ENCODE measurements at places on chromosomes 1 and 21. TPM values are rescaled to one million over a fixed set of nuclear protein-coding genes. Genes with fewer than 3 reads are reported as not detected.

NPPB gene
- not detected for total RNA-seq

KLHDC9 gene
- total RNA-seq: 7.4 TPM

CLDN14 gene
- total RNA-seq: not detected

ELF3 gene
- total RNA-seq: 0.17 TPM

GRCh38 chr1:160374306-160375110 lies 7.6 kb downstream of the NHLH1 start:
- peaks cover 6% of the 10 kb centered on the region for H3K4me1 ChIP-seq
- H3K4me3 ChIP-seq: peak overlapping the region; percentile 27
- peaks cover 6% of the 10 kb centered on the region for H3K27me3 ChIP-seq
- no peak overlapping the region for H3K27ac ChIP-seq

- H3K27ac ChIP-seq: no peak overlapping the region
- peaks cover 21% of the 10 kb centered on the region for H3K4me1 ChIP-seq
- H3K27me3 ChIP-seq: no peaks in the 10 kb centered on the region
- no peaks in the 10 kb centered on the region for H3K36me3 ChIP-seq
- H3K4me3 ChIP-seq: no peak overlapping the region
- no peak for DNase-seq
Measured at GRCh38 chr1:183675381-183675780, 22.3 kb upstream of the APOBEC4 start.

DNA sequence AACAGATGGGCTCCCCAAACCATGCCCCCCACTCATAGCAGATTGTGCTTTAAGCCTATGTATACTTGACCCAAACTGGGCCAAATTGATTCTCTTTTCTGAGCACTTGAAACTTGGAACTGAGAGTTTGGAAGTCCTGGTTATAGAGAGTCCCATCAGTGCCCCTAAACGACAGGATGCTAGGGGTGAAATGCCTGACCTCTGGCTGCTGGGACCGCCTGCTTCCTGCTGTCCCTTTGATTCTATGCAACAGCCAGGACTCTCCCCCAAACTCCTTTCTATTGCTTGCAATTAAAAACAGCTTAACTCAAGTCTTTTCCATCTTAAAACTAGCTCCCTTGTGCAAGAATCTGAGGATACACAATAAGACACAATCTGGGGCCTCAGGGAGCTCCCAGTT lies 4.7 kb downstream of the C1orf210 start:
- H3K27me3 ChIP-seq: no peaks in the 10 kb centered on the region
- no peaks in the 10 kb centered on the region for H3K4me1 ChIP-seq
- no peak overlapping the region for H3K27ac ChIP-seq
- no peak overlapping the region for H3K4me3 ChIP-seq
- no peak for DNase-seq

NEK2 gene
- total RNA-seq: not detected

GRCh38 chr1:206905295-206906164 lies 8.3 kb downstream of the IL24 start:
- H3K27ac ChIP-seq: no peak overlapping the region
- H3K36me3 ChIP-seq: no peaks in the 10 kb centered on the region
- no peak overlapping the region for H3K4me3 ChIP-seq
- H3K4me1 ChIP-seq: peaks cover 21% of the 10 kb centered on the region
- no peaks in the 10 kb centered on the region for H3K27me3 ChIP-seq
- DNase-seq: no peak

DNA sequence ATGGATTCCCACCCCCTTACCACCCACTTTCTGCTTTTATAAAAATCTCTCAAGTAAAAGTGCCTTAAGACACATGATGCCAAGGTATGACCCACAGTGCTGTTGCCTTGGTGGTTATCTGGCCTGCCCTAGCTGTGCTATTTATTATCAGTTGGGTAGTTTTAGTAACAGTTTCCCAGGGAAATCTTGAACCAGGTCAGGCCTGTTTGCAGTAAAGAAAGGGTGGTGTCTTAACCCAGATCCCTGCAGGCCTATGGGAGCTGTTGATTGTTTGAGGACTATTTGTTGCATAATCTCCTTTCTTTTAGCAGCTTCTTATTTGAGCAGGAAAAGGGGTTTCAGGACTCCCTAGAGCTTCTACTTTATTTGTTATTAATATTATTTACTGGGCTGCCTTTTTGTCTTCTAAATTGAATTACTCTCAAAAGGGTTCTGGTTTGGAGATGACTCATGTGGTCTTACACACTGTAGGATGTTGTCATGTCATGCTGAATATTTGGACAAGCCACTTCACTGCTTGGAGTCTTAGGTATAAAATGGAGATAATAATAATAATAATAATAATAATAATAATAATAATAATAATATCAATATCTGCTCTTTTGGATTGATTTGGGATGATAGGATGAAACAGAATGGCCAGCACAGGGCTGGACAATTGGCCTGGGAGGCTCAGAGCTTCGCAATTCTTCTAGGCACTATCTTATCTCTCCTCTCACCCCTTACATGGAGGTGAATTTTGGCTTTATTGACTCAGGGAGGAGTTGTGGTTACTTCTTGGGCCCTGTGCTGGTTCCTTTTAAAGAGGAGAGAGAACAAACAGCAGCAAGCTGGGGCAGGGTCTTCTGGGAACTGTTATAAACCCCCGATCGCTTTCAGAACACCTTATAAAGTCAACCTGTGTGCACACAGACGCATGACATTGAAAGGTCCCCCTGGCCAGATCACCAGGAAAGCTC lies 252.1 kb downstream of the PRDM2 start:
- H3K27ac ChIP-seq: no peak overlapping the region
- no peaks in the 10 kb centered on the region for H3K27me3 ChIP-seq
- H3K36me3 ChIP-seq: no peaks in the 10 kb centered on the region
- DNase-seq: no peak
- no peak overlapping the region for H3K4me3 ChIP-seq

NTMT2 gene
- total RNA-seq: not detected

- peak within 1 kb of the TSS; percentile 94 for H3K27ac ChIP-seq
- DNase-seq: no peak
- H3K4me3 ChIP-seq: peak within 1 kb of the TSS; percentile 69
- H3K36me3 ChIP-seq: no peaks in the 10 kb centered on the region
- peaks cover 5% of the 10 kb centered on the region for H3K4me1 ChIP-seq
Measured at GRCh38 chr1:13699936-13700520, at the start of gene PRDM2. Gene PRDM2, plus strand, starts transcription at chr1:13700188. Its CDS starts 15,418 bp downstream, at chr1:13715606.

GRCh38 chr1:108584428-108584856 lies 24.5 kb downstream of the EEIG2 start:
- peak overlapping the region; percentile 8 for H3K27ac ChIP-seq
- H3K27me3 ChIP-seq: no peaks in the 10 kb centered on the region
- no peak overlapping the region for H3K4me3 ChIP-seq
- H3K36me3 ChIP-seq: no peaks in the 10 kb centered on the region
- no peak for DNase-seq

DNA sequence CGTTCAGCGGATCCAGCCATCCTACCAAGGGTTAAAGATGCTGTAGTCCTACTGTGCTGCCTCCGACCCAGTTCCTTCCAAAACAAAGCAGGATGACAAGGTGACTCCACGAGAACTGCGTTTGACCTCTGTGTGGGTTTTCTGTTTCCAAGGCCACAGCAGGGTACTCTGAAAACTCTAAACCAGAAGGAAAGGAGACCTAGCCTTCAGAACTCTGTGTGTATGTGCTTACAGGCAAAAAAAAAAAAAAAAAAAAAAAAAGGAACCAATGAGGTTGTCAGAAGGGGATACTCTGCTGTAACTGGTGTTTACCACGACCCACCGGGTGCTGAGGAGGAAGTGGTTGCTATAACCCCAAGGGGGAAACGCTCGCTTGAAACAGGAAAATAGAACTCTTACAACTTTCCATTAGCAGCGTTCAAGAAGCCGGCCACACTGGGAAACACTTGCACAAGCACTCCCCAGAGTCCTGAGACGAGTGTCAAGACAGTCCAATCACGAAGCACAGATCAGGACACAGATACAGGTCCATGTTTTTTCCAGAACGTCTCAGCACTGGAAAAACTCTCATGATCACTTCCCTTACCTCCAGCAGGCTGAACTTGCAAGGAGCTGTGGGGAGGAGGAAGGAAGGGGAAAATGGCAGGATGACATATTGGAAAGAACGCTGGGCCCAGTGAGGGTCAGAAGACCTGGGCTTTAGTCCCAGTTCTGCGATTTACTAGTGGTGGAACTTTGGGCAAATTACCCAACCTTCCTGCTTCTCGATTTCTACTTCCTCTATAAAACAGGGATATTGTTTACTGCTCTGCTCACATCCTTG lies 64.0 kb downstream of the ITPKB start:
- H3K4me3 ChIP-seq: no peak overlapping the region
- H3K27me3 ChIP-seq: no peaks in the 10 kb centered on the region
- H3K36me3 ChIP-seq: no peaks in the 10 kb centered on the region
- no peak for DNase-seq
- no peaks in the 10 kb centered on the region for H3K4me1 ChIP-seq

DNA sequence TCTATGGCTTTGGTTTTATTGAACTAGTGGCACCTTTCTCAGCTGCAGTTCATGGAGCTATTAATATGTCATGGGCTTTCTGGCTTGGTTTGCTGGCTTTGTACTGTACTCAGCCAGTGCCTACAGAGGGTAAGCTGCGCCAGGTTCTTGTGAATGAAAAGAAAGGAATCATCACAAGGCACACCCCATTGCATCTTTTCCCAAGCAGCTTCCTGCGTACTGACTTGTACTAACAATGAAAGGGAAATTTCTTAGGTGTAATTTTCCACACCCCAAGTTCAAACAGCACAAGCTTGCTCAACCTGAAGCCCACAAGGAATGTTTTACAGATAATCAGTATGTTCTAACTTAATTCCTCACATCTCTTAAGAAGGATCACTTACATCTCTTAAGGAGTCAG lies 78.0 kb upstream of the TNFSF18 start:
- no peaks in the 10 kb centered on the region for H3K4me1 ChIP-seq
- H3K4me3 ChIP-seq: no peak overlapping the region
- no peak overlapping the region for H3K27ac ChIP-seq
- H3K36me3 ChIP-seq: no peaks in the 10 kb centered on the region
- no peaks in the 10 kb centered on the region for H3K27me3 ChIP-seq

DNA sequence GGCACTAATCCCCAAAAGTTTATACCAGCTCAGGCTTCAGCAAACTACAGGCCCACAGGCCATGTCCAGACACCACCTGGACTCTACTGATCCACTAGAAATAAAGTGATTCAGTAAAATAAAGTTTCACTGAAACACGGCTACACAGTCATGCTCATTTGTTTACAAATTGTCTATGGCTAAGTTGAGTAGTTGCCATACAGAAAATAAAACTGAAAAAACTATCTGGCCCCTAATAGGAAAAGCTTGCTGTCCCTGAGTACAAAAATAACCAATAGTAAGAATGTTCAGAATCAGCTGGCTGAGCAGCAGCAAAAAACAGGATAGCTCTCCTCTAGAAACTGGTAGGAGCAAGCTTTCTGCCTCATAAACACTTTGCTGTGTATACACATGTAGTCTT lies 221.5 kb downstream of the RERE start:
- H3K27me3 ChIP-seq: no peaks in the 10 kb centered on the region
- H3K4me1 ChIP-seq: peaks cover 59% of the 10 kb centered on the region
- no peaks in the 10 kb centered on the region for H3K36me3 ChIP-seq
- DNase-seq: no peak

GRCh38 chr1:106536741-106537140 lies 519.7 kb upstream of the PRMT6 start:
- DNase-seq: no peak
- no peaks in the 10 kb centered on the region for H3K36me3 ChIP-seq
- no peak overlapping the region for H3K27ac ChIP-seq
- H3K4me3 ChIP-seq: no peak overlapping the region
- no peaks in the 10 kb centered on the region for H3K27me3 ChIP-seq

- H3K27me3 ChIP-seq: no peaks in the 10 kb centered on the region
- no peak for DNase-seq
- H3K27ac ChIP-seq: no peak overlapping the region
- no peak overlapping the region for H3K4me3 ChIP-seq
- no peaks in the 10 kb centered on the region for H3K4me1 ChIP-seq
Measured at GRCh38 chr1:99228153-99228552, 36.1 kb upstream of the PLPPR4 start.

SLC9A1 gene
- total RNA-seq: 29.2 TPM

- H3K27me3 ChIP-seq: no peaks in the 10 kb centered on the region
- peak; percentile 94 for DNase-seq
- H3K27ac ChIP-seq: peak overlapping the region; percentile 85
- H3K4me1 ChIP-seq: peaks cover 77% of the 10 kb centered on the region
- H3K36me3 ChIP-seq: no peaks in the 10 kb centered on the region
- peak overlapping the region; percentile 54 for H3K4me3 ChIP-seq
Measured at GRCh38 chr1:39205102-39205780, 746 bp downstream of the MACF1 start.

Measured in esophagus muscularis mucosa (tissue), 4 donors.